ENCODE measurements at places on chromosomes 12 and 14.

GRCh38 chr12:29794862-29795261 lies 11.1 kb upstream of the TMTC1 start:
- no peak for DNase-seq

- no peak for DNase-seq
Observed at GRCh38 chr12:25714198-25714984, 161.3 kb upstream of the LMNTD1 start.

- DNase-seq: no peak
Observed at GRCh38 chr14:67426161-67426560, 14.2 kb upstream of the PLEK2 start.

DNA sequence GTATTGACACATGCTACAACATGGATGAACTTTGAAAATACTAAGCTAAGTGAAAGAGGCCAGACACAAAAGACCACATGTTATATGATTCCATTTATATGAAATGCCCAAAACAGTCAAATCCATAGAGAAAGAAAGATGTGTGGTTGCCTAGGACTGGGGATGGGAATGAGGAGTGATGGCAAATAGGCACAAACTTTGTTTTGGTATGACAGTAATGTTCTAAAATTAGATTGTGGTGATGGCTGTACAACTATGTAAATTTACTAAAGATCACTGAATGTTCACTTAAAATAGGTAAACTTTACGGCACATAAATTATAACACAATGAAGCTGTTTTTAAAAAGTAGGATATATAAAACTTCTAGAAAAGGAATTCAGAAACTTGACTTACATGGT lies 41.7 kb downstream of the PPP1R13B start:
- DNase-seq: no peak

- DNase-seq: no peak
Observed at GRCh38 chr12:32076941-32077340, 29.7 kb upstream of the BICD1 start.

DNA sequence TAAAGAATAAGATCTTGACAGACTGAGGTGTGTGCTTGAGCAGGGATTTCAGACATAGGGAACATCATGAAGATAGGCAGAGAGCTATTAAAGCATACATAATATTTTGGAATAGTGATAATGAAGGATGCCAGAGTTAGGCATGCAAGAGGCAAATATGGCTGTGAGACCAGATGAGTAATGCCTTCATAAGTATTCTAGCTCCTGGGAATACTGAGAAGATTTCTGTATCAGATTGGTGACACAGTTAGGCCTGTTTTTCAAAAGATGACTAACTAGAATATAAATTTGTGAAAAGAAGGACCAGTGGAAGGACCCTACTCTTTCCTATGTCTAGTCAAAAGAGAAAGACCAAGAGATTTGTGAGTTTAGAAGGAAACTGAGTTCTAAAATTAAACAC lies 108.8 kb downstream of the TXNDC16 start:
- DNase-seq: no peak

DNA sequence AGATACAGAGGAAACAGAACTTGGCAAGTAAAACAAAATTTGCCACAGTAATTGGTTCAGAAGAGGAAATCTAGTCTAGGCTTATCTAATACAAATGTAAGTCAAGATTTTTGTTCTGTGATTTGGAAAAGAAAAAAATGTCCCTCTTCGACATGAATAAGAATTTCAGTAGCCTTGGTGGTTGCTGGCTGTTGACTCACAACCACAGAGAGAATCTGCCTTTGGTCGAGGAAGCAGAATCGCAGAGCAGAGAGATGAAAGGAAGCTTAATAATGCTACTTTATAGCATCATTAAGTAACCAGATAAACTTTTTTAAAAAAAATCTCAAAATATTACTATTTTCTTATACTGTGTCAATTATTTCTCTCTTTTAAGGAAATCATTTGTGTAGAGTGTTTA lies 1096.6 kb downstream of the FLRT2 start:
- DNase-seq: no peak

- no peak for DNase-seq
Observed at GRCh38 chr14:76235628-76236027, 83.9 kb downstream of the GPATCH2L start.

GRCh38 chr12:111792856-111793235 lies 26.1 kb downstream of the ALDH2 start:
- no peak for DNase-seq

DNA sequence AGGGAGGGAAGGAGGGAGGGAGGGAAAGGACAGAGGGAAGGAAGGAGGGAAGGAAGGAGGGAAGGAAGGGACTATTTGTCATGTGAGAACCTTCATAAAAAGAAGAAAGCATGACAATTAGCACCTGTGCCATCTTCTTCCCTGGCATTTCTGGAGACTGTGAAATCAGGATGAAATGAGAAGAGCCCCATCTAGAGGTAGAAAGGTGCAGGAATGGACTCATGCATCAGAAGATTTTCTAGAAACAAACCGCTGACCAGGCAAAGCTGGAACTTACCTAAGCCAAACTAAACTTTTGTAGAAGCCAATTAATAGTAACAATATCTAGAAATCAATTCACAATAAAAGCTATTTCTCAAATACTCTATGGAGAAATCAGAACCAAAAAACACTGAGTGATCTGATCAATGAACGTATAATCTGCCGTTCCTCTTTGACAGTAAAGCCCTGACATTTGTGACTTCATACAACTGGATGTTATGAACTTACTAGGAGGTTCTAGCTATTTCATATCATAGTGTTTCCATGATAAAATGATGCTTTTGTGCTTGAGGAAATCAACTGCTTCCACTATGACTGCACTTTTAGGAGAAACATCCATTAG lies 24.4 kb upstream of the CRACR2A start:
- peak; percentile 32 for DNase-seq

- DNase-seq: no peak
Observed at GRCh38 chr14:100041271-100041670, 24.0 kb upstream of the EVL start.

Data from CD4-positive, alpha-beta T cell treated with Interleukin-17A for 4 hours (primary cell).